Activated gamma-delta T cell treated with anti-CD3 and anti-CD28 coated beads, Interleukin-2, amount 50 U/mL, for 16 hours (primary cell): ENCODE measurements at places on chromosomes 12 and 14.

DNA sequence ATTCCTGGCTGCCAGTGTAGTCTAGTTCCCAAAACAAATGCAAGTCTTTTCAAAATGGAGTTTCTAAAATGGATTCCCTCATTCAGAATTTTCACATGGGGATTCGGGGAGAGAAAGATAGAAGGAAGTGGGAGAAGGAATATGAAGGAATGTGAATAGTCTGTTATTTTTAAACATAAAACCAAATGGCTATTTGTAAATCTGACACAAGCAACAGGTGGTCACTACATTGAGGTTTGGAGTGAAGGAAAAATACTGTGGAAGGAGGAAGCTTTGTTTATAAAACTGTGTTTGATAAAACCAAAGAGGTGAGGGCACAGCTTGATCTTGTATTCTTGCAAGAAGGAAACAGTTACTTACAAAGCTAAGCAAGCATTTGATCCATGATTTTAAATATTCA lies 65.3 kb upstream of the KCNJ8 start:
- DNase-seq, result no peak

DNA sequence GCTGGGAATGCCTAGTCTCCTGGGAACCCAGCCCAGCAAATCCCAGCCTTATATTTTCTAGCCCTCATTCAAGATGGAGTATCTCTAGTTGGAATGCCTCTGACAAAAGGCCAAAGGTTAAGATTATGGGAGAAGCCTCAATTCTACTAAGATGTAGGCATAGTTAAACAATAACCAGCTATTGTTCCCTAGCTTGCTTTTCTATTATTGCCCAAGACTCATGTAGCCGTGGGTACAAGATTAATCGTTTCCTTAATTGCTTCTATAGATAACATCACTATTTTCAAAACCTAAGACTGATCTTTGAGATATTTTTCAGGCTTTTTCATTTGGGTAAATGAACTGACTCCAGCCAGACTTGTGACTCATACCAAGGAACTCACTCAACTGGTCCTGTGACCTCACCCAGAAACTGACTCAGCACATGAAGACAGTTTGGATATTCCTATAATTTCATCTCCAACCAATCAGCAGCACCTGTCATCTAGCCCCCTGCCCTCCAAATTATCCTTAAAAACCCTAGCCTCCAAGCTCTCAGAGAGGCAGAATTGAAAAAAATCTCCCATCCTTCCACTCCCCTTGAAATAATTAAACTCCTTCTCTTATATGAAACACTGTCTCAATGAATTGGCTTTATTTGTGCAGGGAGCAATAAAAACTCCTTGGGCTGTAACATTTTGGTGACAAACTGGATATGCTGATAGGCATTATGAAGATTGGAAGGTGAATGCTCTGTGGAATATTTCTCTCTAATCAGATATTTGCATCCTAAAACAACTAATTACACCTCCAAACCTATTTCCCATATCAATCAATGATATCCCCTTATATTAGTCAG lies 589.0 kb downstream of the C12orf50 start:
- DNase-seq, result no peak

- no peak for DNase-seq
Observed at GRCh38 chr14:93245764-93246420, 38.8 kb downstream of the UBR7 start.

DNA sequence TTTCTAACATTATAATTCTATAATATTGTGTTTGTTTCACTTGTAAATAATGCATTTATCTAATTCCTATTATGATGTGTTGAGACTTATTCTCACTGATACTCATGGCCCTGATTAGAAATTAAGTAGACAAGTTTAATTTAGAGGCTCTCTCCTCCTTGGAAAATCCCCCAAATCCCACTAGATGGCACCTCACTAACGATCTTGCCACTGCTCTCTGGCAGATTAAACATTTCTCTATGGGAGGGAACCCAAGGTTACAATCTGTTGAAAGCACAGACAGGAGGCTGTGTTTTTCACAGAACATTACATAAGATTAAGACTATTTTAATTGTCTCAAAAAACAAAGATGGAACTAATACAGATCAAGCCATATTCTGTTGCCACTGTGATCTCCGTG lies 318.7 kb downstream of the LRFN5 start:
- no peak for DNase-seq

DNA sequence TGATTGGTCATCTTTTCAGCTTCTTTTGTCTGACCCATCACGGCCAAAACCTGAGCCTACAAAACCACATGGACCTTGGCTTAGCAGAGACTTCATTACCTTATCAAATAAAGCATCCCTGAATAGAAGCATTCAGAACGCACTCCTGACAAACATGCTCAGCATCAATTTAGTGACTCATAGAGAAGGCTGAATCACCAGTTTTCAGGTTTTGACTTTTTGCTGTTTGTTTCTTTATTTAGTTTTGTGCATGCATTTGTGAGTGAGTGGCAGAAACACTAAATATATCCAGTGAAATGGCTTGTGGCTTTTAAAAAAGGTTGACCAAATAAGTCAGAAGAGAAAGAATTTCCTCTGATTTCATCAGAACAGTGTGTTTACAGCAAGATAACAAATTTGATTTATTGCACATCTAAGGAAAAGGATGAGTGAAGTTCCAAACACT lies 19.0 kb upstream of the OVCH1 start:
- DNase-seq, result no peak

DNA sequence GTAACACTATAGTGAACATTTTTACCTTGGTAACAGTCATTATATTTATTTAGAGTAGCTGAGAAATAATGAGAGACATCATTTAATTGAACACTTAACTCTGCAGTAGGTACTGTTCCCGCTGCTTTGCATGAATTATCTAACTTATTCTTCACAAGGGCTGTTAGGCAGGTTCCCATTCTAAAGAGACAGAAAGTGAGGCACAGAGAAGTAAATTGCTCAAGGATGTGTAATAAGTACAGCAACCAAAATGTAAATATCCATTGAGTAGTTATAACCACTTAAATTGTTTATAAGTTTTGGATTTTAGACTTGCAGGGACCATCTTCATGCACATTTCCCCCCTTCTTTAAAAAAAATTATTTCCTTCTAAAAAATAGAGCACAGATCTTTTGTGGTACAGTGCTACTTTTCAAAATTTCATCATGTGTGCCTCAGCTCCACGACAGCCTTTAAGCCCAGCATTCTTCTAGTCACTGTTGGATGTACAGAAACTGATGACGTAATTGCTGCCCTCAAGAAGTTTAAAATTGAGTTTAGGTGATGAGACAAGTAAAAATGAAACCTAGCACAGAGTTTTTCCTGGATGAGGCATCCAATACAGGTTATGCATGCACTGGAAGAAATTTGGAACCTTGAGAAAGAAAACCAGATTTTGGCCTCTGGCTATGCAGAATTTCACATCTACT lies 6.0 kb upstream of the MANSC4 start:
- DNase-seq, result no peak

DNA sequence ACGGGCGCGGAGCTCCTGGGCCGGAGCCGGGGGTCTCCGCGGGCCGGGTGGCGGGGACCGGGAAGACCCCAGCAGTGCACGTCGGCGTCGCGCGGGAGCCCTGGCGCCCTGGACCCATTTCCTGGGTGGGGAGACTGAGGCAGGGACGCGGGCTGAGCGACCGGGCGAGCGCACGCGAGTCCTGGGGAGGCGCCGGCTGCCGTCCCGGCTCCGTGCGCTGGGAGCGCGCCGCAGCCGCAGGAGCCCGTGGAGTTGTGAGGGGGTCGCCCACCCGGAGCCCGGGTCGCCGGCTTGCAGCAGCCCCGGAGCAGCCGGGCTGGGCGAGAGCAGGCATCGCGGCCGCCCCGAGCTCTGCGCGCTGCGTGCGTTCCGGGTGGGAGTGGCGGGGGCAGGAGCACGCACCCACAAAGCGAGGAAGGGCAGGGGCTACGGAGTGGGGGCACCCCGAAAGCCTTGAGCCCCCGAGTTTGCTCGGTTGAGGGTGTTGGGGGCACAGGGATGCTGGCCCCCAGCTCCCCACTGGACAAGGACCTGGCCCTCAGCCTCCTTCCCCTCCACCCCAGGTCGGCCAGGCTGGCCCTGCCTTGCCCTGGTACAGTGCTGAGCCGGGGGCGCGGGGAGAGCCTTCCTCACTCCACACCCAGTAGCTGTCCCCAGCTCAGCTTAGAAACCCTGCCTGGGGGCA lies 620 bp downstream of the MMP17 start:
- DNase-seq, result no peak

GRCh38 chr12:66241061-66242043 lies 52.3 kb downstream of the IRAK3 start:
- DNase-seq, result no peak

GRCh38 chr12:49905718-49906314 lies 2.1 kb upstream of the FAIM2 start:
- DNase-seq, result no peak

- no peak for DNase-seq
Observed at GRCh38 chr14:97293659-97294058, 496.5 kb downstream of the VRK1 start.

GRCh38 chr14:100294213-100294962 lies 11.9 kb downstream of the SLC25A29 start:
- DNase-seq, result no peak

DNA sequence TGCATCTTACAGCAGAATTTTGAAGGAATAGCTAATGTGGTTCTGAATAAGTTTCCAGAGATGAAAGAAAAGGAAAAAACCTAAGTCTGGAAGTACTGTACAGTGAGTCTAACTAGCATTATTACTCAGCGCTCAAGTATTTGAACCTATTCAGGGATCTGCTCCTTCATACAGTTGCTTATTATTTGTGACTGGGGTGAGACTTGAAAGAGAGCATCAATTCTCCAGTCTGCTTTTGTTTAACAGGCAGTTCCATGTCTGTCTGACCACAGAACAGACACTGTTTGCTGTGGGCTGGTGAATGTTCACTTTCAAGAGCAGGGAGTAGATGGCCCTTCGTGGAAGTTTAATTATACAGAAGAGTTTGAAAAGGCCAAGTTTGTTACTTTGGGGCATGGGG lies 9.3 kb downstream of the ETV6 start:
- DNase-seq, result no peak

DNA sequence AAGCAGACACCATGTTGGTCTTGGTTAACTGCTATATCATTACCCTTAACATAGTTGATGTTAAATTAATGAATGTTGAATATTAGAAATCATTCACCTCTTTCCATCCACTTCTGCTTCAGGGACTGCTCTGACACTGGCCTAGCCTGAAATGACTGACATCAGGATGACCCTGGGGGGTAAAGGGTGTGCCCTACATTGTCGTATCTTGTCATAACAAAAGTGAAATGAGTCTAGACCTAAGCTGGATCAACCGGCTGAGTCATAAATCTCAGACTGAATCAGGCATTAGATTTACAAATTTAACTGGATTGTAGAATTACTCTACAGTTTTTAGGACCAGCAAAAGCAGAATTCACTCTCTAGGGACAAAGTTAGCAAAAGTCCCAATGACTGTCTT lies 35.3 kb downstream of the KICS2 start:
- DNase-seq, result no peak

DNA sequence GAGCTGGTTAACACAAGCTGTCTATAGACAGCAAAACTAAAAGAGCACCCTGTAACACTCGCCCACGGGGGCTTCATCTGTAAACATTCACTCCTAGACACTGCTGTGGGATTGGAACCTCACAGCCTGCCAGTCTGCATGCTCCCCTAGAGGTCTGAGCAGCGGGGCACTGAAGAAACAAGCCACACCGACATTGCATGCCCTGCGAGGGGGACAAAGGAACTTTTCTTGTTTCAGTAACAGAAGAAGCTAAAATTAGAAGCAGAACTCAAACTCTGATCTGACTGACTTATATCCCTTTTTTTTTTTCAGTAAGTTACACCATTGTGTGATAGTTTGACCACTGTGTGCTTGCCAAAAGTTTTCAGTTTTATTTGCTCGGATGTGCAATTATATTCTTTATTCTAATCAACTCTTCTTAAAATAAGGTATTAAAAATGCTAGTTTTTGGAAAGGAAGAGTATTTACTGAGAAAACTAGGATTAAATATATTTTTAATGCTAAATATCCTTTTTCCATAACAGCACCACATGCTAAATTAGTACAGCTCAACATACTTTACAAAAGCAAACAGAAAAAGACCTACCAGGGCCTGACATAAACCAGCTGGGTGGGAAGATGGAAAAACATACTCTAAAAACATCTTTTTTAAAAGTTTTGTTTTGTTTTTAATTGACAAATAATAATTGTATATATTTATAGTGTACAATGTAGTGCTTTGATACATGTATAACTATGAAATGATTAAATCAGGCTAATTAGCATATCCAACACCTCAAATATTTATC lies 100.2 kb downstream of the EPS8 start:
- DNase-seq, result no peak

DNA sequence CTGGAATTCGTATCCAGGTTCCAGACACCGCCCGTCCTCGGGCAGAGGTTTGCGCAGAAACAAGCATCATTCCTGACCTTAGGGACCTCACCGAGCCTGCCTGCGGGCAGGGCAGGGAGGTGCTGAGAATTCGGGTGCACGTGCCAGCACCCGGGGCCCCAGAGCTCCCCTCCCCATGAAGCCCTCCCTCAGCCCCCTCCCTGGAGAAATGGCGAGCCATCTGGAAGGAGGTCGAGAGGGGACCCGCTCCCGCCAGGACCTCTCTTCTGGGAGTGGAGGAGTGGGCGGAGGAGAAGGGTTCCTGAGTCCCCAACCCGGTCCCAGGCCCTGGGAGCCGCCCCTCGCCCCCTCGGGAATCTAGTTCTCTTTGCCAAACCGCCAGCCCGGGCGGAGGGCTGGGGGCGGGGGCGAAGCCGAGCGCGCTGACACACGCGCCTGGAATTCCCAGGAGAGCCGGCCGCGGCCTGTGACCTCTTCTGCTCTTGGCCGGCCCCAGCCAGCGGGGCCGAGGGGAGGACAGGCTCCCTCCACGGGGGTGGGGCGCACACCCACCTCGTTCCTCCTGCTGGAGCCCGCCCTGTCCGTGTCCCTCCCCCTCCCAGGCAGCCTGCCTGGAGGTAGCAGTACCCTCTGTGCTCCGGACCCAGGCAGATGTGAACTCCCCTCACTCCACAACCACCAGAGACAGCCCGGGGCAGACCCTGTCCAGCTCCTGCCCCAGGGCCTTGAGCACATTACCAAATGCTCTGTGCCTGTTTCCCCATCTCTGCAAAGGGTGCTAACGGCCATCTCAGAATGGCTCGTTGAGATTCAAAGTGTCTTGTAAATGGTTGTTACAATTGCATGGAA lies 23.0 kb upstream of the GPR132 start:
- no peak for DNase-seq

- DNase-seq, result no peak
Observed at GRCh38 chr12:59595565-59595882, 305 bp upstream of the SLC16A7 start.

GRCh38 chr12:104181313-104181712 lies 34.3 kb upstream of the TXNRD1 start:
- DNase-seq, result no peak

- DNase-seq, result no peak
Observed at GRCh38 chr14:89158701-89159100, 258.3 kb downstream of the FOXN3 start.

DNA sequence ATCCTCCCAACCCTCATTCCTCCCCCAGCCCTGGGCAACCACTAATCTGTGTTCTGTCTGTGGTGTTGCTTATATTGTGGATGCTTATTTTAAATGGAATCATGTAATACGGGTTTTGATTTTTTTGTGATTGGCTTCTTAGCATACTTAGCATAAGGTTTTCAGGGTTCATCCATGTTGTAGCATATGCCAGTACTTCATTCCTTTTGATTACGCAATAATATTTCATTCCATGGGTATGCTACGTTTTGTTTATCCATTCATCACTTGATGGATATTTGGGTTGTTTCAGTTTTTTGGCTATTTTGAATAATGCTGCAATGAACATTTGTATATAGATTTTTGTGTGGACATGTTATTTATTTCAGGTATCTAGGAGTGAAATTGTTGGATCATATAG lies 82.9 kb downstream of the TSPAN9 start:
- no peak for DNase-seq
